Effector memory CD8-positive, alpha-beta T cell (primary cell): ENCODE measurements at places on chromosomes 16 and 17.

- H3K27me3 ChIP-seq: no peaks in the 10 kb centered on the region
- peaks cover 2% of the 10 kb centered on the region for H3K36me3 ChIP-seq
- H3K27ac ChIP-seq: no peak overlapping the region
- no peak for DNase-seq
Measured at GRCh38 chr17:27361695-27362094, 67.8 kb downstream of the WSB1 start.

GRCh38 chr17:82160075-82160474, 52.6 kb downstream of the CCDC57 start:
- H3K27me3 ChIP-seq: no peaks in the 10 kb centered on the region
- H3K4me3 ChIP-seq: no peak overlapping the region
- H3K36me3 ChIP-seq: peaks cover 9% of the 10 kb centered on the region
- H3K27ac ChIP-seq: no peak overlapping the region
- no peaks in the 10 kb centered on the region for H3K4me1 ChIP-seq

- peak overlapping the region; percentile 84 for H3K27ac ChIP-seq
- H3K27me3 ChIP-seq: no peaks in the 10 kb centered on the region
- no peak overlapping the region for H3K4me3 ChIP-seq
- peaks cover 6% of the 10 kb centered on the region for H3K4me1 ChIP-seq
- peaks cover 23% of the 10 kb centered on the region for H3K36me3 ChIP-seq
Measured at GRCh38 chr17:58307468-58308172, 21.0 kb downstream of the TSPOAP1 start.

- H3K27ac ChIP-seq: no peak overlapping the region
- no peaks in the 10 kb centered on the region for H3K36me3 ChIP-seq
- DNase-seq: no peak
- H3K27me3 ChIP-seq: peaks cover 12% of the 10 kb centered on the region
- no peaks in the 10 kb centered on the region for H3K4me1 ChIP-seq
- no peak overlapping the region for H3K4me3 ChIP-seq
Measured at GRCh38 chr16:65917466-65917865, 449.0 kb upstream of the CDH5 start.

DNA sequence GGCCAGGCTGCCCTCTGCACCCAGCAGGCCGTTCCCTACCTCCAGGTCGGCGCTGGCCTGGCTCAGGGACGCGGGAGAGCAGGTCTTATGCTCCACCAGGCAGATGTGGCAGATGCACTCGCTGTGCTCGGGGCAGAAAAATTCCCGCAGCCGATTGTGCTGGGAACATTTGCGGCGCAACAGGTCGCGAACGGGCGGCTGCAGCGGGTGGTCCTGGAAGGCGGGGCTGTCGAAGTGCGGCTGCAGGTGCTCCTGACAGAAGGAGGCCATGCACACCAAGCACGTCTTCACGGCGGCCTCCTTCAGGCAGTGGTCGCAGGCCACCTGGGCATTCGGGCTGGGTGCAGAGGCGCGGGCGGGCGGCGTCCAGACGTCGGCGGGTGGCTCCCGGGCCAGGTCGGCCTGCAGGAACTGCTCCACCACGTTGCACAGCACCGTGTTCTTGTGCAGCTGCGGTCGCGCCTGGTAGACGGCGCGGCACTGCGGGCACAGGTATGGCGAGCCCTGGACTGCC, 439 bp downstream of the TRIM25 start:
- peaks cover 47% of the 10 kb centered on the region for H3K4me1 ChIP-seq
- H3K36me3 ChIP-seq: peaks cover 20% of the 10 kb centered on the region
- no peak for DNase-seq
- H3K27ac ChIP-seq: peak overlapping the region; percentile 85
- H3K27me3 ChIP-seq: no peaks in the 10 kb centered on the region

GRCh38 chr16:84487358-84487757, 17.1 kb downstream of the MEAK7 start:
- peaks cover 39% of the 10 kb centered on the region for H3K36me3 ChIP-seq
- H3K27ac ChIP-seq: no peak overlapping the region
- DNase-seq: no peak
- H3K4me1 ChIP-seq: no peaks in the 10 kb centered on the region
- no peak overlapping the region for H3K4me3 ChIP-seq

DNA sequence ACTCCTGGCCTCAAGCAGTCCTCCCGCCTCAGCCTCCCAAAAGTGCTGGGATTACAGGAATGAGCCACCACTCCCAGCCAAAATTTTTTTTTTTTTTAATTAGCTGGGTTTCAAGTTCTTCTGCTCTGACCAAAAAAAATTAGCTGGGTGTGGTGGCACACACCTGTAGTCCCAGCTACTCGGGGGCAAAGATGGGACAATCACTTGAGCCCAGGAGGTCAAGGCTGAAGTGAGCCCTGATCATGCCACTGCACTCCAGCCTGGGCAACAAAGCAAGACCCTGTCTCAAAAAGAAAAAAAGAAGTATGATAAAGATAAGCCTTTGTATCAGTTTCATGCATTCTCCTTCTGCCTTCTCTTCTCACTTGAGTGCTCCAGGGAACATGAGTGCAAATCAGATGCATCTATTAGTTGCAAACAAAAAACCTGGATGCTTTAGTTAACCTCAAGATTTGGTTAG, 1.9 kb downstream of the NQO1 start:
- H3K4me1 ChIP-seq: peaks cover 13% of the 10 kb centered on the region
- H3K27me3 ChIP-seq: no peaks in the 10 kb centered on the region

- no peaks in the 10 kb centered on the region for H3K36me3 ChIP-seq
- H3K4me3 ChIP-seq: no peak overlapping the region
- no peak overlapping the region for H3K27ac ChIP-seq
- peaks cover 6% of the 10 kb centered on the region for H3K4me1 ChIP-seq
- no peak for DNase-seq
- no peaks in the 10 kb centered on the region for H3K27me3 ChIP-seq
Measured at GRCh38 chr16:79329967-79330366, 270.6 kb downstream of the MAF start.

DNA sequence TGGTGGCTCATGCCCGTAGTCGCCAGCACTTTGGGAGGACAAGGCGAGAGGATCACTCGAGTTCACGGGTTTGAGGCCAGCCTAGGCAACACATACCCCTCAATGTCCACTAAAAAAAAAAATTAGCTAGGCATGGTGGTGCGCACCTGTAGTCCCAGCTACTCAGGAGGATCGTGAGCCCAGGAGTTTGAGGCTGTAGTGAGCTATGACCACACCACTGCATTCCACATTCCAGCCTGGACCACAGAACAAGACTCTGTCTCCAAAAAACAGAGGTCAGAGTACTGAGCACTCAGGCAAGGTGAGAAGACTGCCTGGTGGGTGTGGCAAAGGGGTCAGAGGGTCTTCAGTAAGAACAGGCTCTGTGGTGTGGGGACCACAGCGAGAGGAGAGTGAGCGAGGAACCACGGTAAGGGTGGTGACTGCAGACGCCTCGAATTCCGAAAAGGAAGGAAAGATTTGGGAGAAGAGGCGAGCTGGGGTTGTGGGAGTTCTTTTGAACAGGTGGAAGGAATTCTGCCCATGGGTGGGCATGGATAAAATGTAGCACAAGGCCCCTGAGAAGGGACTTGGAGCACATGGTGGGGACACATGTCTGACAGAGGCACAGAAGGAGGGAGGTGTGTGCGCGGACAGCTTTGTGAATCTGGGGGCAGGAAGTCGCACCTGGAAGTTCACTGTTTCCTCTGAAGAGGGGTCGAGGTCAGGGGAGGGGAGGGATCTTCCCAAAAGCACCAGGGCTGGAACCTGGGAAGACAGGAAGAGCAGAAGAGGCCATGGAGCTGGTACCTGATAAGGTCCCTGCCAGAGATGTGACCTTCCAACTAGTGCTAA, 134.6 kb downstream of the PARN start:
- peak overlapping the region; percentile 42 for H3K27ac ChIP-seq
- no peak overlapping the region for H3K4me3 ChIP-seq
- H3K27me3 ChIP-seq: no peaks in the 10 kb centered on the region
- H3K36me3 ChIP-seq: peaks cover 3% of the 10 kb centered on the region
- no peak for DNase-seq

GRCh38 chr16:55280587-55280986, 43.4 kb upstream of the IRX6 start:
- H3K36me3 ChIP-seq: no peaks in the 10 kb centered on the region
- no peak overlapping the region for H3K4me3 ChIP-seq
- peaks cover 21% of the 10 kb centered on the region for H3K27me3 ChIP-seq
- DNase-seq: no peak
- no peak overlapping the region for H3K27ac ChIP-seq
- no peaks in the 10 kb centered on the region for H3K4me1 ChIP-seq

GRCh38 chr16:64916051-64916450, 205.8 kb downstream of the CDH11 start:
- H3K4me3 ChIP-seq: no peak overlapping the region
- H3K4me1 ChIP-seq: no peaks in the 10 kb centered on the region
- no peak overlapping the region for H3K27ac ChIP-seq
- H3K36me3 ChIP-seq: peaks cover 2% of the 10 kb centered on the region
- DNase-seq: no peak
- H3K27me3 ChIP-seq: no peaks in the 10 kb centered on the region

DNA sequence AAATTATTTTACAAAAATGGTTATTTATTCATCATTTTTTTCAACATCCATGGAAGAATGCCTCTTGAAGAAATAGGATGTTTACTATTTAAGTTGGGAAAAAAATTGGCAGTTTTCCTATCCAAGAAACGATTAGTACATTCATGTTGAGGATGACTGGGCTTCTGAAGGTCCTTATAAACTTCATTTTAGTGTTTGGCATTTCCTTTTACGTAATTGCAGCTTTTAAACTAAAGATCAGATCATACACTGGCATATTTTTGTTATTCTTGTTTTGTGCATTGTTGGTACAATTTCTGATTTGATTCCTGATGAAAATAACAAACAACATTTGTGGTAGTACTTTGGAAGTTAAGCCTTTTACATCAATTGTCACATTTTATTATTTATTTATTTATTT, 11.5 kb downstream of the KCNJ16 start:
- no peak overlapping the region for H3K27ac ChIP-seq
- H3K4me3 ChIP-seq: no peak overlapping the region
- no peaks in the 10 kb centered on the region for H3K36me3 ChIP-seq
- no peaks in the 10 kb centered on the region for H3K27me3 ChIP-seq

- no peak for DNase-seq
- H3K27me3 ChIP-seq: no peaks in the 10 kb centered on the region
- peak overlapping the region; percentile 75 for H3K4me3 ChIP-seq
- H3K36me3 ChIP-seq: peaks cover 13% of the 10 kb centered on the region
Measured at GRCh38 chr17:79075861-79076406, 1.3 kb downstream of the ENGASE start.

GRCh38 chr16:49827805-49828438, 28.0 kb downstream of the ZNF423 start:
- no peaks in the 10 kb centered on the region for H3K4me1 ChIP-seq
- DNase-seq: no peak

DNA sequence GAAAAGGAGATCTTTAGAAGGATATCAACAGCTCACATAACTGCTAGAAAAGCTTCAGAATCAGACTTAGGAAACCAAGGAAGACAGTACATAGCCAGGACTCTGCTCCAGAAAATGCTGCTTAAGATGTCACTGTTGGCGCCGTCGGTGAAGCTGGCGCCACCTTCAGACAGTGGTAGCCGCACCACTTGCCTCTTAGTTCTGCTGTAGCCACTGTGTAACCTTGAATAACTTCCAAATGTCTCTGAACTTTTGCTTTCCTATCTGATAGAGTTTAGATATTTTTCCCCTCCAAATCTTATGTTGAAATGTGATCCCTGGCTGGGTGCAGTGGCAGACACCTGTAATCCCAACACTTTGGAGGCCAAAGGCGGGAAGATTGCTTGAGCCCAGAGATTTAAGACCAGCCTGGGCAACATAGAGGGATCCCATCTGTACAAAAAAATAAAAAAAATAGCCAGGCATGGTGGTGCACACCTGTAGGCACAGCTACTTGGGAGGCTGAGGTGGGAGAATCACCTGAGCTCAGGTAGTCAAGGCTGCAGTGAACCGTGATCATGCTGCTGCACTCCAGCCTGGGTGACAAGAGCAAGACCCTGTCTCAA, 6.3 kb upstream of the USP31 start:
- H3K4me3 ChIP-seq: no peak overlapping the region
- no peaks in the 10 kb centered on the region for H3K36me3 ChIP-seq
- H3K27me3 ChIP-seq: peaks cover 59% of the 10 kb centered on the region
- H3K27ac ChIP-seq: no peak overlapping the region
- H3K4me1 ChIP-seq: no peaks in the 10 kb centered on the region

DNA sequence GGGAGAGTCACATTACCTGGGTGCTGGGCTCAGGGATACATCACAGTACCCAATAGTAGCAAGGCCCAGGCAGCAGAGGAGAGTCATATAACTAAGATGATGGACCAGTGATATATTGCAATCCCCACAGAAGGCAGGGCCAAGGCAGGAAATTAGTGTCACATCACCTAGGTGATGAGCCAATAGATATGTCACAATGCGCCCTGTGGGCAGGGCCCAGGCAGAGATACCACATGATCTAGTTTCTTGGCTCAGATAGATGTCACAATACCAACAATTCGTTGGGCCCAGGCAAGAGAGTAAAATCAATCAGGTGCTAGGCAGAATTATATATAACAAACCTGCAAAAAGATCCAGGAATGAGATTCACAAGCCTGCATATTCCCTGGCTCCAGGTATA, 2111.5 kb downstream of the TP53TG3F start:
- no peaks in the 10 kb centered on the region for H3K27me3 ChIP-seq
- no peak overlapping the region for H3K4me3 ChIP-seq
- no peak for DNase-seq
- no peaks in the 10 kb centered on the region for H3K36me3 ChIP-seq
- peaks cover 2% of the 10 kb centered on the region for H3K4me1 ChIP-seq
- H3K27ac ChIP-seq: no peak overlapping the region

GRCh38 chr17:31283841-31284240, 13.2 kb downstream of the OMG start:
- H3K27ac ChIP-seq: no peak overlapping the region
- no peaks in the 10 kb centered on the region for H3K4me1 ChIP-seq
- H3K27me3 ChIP-seq: no peaks in the 10 kb centered on the region

DNA sequence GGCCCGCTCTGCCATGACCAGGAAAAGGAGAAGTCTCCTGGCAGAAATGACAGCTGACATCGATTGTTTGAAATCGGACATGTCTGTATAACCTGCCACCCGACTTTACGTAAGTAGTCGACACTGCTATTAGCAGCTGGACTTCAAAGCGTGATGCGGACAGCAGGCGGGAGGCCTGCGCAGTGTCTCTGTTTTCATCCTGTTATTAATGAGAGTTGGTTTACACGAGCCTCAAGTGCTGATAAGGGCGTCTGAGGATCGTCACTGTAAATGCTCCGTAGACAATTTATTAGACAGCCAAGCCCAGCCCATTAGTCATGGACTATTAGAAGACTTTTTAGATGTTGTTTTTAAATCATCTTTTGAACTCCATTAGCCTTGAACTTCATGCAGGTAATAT, 328.3 kb downstream of the FOXL1 start:
- no peak for DNase-seq
- H3K27ac ChIP-seq: no peak overlapping the region
- H3K27me3 ChIP-seq: peaks cover 29% of the 10 kb centered on the region

- H3K36me3 ChIP-seq: peaks cover 39% of the 10 kb centered on the region
- DNase-seq: no peak
- H3K4me3 ChIP-seq: no peak overlapping the region
- no peaks in the 10 kb centered on the region for H3K4me1 ChIP-seq
Measured at GRCh38 chr16:66616169-66616568, 11.7 kb downstream of the CMTM3 start.
